Retina (tissue), 1 donor: ENCODE measurements at places on chromosomes 7 and 10.
A peak's percentile ranks its signal among the peaks of the same experiment; 100 is the strongest.

DNA sequence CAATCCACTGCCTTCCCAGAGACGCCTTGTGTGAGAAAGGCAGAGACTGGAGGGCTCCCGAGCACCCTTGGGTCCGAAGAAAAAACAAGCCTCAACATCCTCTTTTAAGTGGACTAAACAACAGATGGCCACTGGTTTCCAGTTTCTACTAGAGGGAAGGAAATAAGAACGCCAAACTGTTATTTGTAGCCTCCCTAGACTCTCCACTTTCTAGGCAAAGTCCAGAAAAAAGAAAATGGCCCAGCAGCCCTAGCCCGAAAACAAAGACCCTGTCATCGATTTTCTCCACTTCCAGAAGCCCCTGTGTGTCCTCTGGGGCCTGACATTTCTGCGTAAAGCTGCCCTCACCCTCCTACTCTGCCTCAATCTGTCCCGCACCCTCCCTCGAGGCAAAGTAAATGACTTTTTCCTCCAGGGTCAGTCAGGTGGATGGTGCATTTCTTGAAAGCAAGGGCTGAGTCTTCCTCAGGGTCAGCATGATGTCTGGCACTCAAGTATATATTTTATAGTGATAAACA, 6.0 kb downstream of the RGS10 start:
- peak; percentile 36 for DNase-seq

DNA sequence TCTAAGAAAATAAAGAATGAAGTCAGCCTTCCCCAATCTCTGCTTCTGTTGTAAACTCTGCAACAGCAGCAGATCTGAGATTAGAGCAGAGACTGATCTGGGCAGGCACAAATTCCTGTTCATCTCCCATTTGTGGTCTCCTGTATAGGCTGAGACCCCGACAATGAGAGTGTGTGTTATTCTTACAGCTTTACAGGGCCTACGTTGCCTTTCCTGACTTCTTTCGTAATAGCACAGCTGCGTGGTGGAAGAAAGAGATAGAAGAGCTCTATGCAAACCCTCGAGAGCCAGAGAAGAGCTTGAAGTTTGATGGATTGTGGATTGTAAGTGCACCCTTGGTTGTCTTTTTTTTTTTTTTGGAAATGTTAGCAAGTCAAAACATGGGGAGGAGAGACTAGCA, 72.1 kb downstream of the PRSS58 start:
- DNase-seq = no peak

DNA sequence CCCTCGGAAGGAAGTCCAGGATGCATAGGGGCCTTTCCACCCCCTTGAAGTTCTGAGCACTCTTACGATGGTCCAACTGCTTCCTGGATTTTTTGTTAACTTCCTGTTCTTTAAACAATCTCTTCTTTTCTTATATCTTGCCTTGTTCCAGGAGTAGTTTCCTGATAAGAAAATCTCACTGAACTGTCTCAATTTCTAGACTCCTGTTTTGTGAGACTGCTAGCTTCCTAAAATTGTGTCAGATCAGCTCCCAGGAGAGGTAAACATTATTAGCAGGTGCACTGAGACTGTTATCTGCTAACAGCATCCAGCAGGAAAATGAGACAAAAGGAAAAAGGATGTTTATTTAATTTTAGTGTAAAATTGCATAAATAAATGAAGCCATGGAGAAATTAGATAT, 106.2 kb upstream of the PITRM1 start:
- DNase-seq = no peak

DNA sequence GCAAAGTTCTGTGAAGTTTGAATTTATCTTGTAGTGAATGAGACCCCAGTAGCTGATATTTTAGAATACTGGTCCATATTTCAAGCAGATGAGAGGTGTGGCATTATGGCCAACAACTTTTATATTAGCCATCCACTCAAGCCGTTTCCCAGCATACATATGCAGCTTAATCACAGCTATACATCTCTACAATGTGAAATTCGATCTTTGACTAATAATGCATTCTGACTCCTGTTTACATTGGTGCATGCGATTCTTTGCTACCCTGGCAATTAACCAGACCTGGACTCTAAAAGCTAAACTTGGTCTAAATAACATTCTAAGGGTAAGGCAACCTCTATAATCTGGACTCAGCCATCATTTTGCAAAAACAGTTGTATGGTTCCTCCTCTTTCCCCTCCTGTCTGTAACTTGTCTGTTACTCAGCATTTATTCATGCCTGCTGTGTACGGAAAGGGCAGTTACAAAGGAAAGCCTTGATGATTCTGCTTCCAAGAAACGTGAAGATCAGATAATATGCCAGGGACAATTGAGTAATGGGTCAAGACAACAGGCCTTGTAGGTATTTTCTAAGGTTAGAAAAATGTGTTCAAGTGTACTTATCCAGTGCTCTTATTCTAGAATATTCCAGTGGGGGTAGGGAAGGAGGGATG, 50.6 kb downstream of the PNLIPRP2 start:
- DNase-seq = no peak

DNA sequence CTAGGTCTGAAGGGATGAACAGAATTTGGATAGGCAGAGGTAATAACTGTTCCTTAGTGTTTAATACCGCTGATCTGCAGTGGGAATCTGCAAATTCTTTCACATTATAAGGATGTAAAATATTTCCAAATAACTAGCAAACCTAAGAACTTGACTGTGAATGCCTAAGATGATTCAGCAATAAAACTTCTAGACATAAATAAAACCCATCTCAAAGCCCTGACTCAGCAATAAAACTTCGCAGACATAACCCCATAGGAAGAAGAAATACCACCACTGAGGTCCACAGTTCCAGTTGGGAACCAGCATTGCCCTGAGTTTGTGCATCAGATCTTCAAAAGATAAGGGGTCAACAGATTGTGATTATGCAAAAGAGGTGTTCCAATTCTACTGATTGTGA, 354.2 kb downstream of the GFRA1 start:
- DNase-seq = no peak

DNA sequence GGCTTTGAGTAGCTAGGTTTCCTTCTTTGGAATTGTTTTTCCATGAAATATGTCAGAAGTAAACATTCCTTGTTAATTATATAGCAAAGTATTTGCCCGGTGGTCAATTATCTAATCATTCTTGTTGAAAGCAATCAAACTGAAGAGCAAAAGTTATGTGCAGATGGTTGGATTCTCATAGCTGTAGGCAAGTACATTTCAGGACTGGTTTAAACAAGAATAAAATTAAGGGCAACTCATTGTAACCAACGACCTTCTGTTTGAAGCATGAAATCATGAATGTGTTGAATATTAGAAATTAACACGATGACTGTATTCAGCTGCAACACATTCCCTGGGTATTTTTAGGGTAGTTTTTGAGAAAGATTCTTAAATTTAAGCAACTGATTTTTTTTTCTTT, 61.8 kb upstream of the NMT2 start:
- no peak for DNase-seq

DNA sequence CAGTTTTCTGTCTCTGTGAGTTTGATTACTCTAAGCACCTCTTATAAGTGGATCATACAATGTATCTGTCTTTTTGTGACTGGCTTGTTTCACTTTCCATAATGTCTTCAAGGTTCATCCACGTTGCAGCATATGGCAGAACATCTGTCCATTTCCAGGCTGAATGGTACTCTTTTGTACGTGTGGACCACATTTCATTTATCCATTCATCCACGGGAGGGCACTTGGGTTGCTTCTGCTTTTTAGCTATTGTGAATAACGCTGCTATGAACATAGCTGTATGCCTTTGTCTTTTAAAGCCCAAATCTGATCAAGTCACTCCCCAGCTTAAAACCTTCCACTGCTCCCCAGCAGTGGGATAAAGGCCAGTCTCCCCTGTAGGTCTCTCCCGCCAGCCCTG, 31.5 kb downstream of the EGFR start:
- no peak for DNase-seq

- DNase-seq = no peak
Observed at GRCh38 chr7:94183891-94184290, 179.7 kb upstream of the BET1 start.

- DNase-seq = no peak
Observed at GRCh38 chr10:126654579-126654978, 15.9 kb downstream of the C10orf90 start.

GRCh38 chr7:44633254-44634186, 27.1 kb downstream of the OGDH start:
- DNase-seq = no peak

DNA sequence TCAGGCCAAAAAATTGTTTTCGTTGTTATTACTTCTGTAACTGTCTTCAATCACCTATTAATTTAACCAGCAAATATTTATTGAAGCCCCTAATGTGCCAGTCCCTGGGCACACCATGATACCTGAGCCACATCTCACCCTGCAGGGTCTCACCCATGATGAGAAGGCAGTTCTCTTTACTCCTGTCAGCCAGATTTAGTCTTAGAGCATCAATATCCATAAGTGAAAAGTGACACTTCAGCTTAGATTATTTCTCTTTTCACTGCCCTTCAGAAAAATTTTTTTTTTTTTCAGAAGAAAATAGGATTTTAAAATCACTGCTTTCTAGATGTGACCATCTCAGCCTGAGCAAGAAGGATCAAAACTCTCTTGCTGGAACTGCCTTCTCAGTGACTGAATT, 258.6 kb upstream of the NFE2L3 start:
- no peak for DNase-seq

GRCh38 chr7:116674508-116675173, 2.6 kb downstream of the MET start:
- no peak for DNase-seq

- DNase-seq = no peak
Observed at GRCh38 chr10:90621577-90621976, 236.3 kb downstream of the HTR7 start.

DNA sequence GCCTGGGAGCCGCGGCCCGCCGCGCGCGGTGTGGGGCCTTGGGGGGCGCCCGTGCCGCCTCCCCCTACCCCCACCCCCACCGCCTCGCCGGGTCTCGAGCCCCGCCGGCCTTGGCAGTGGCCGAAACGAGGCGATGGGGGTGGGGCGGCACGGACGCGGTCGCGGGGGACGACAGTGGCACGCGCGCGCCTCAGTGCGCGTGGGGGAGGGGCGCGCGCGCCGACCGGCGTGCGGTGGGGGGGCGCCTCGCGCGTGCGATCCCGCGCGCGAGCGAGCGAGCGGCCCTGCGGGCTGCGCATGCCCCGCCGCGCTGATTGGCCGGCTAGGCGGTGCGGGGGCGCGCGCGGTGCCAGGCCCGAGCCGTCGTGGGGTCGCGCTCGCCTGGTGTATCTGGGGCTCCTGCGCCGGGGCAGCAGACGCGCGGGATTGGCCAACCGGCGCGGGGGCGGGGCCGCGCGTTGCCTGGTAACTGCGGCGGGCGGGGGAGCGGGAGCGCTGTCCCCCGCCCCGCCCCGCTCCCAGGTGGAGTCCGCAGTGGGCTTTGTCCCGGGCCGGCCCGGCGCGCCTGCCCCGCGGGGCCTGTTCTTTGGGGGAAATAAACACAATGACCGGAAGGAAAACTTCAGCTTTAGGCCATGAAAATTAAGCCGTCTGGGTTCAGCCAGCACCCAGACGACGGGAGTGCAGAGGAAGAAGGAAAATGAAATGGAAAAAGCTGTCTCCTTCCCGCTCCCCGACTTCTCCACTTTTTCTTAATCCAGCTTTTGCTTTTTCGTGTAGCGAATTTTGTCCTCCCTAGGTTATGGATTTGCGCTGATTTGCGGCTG, 873 bp downstream of the GTF2I start:
- DNase-seq = peak; percentile 89

- DNase-seq = peak; percentile 15
Observed at GRCh38 chr10:67697724-67698131, 1.7 kb upstream of the CTNNA3 start.

- no peak for DNase-seq
Observed at GRCh38 chr7:131581241-131582051, 25.0 kb upstream of the PODXL start.

DNA sequence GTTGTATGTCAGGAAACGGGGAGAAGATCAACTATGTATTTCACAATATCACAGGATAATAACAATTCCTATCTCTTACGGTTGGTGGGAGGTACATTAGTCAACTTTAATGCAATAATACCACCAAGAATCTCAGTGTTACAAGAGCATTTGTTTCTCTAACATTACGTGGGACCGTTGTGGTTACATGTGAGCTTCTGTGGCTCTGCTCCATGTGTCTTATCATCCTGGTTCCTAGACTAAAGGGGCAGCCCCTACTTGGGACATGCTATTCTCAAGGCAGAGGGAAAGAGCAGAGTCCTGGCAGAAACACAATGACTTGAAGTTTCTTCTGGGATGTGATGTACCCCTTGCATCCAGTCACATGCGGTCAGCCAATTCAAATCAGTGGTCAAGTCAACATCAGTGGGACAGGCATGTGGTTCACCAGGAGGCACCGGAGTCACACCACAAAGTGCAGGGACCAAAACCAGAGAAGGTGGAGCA, 2.5 kb upstream of the ZNF22 start:
- no peak for DNase-seq

- DNase-seq = no peak
Observed at GRCh38 chr7:35714862-35715261, 19.9 kb upstream of the HERPUD2 start.

GRCh38 chr10:129179972-129180678, 286.9 kb upstream of the MGMT start:
- no peak for DNase-seq

- no peak for DNase-seq
Observed at GRCh38 chr10:133403784-133404183, 9.8 kb downstream of the MTG1 start.

DNA sequence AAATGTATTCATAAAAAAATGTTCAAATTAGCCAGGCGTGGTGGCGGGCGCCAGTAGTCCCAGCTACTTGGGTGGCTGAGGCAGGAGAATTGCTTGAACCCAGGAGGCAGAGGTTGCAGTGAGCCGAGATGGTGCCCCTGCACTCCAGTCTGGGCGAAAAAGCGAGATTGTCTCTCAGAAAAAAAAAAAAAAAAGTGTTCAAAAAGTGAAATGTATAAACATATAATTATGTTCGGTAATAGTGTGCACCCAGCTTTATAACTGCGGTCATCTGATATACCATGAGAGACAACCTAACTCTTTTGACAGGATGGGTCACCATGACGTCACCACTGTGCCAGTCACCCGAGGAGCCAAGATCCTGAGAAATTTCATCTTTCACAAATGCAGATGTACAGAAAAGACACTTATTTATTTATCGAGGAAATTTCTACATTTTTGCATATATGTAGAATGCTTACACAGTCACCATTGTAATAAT, 594 bp upstream of the RP9 start:
- no peak for DNase-seq

GRCh38 chr10:35533565-35533964, 71.6 kb upstream of the GJD4 start:
- no peak for DNase-seq

DNA sequence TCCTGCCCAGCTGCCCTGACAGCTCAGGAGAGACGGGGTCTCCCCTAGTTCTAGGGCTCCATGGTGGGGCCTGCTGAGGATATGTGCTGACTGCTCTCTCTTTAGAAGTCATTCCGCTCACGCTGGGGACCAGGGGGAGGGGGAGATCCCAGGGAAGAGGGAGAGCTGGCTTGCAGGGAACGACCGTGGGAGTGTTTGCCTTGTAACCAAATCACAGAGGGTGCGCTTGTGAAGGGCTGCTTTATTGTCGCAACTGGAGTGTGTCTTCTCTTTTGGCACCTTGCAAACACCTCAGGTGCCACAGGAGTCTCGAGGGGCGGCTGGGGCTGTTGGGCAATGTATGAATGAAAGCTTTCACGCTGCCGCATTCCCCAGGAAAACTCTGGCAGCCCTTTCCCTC, 531.3 kb upstream of the MKI67 start:
- no peak for DNase-seq
